ENCODE measurements at places on chromosomes 3 and 15.
A peak's percentile ranks its signal among the peaks of the same experiment; 100 is the strongest.

DNA sequence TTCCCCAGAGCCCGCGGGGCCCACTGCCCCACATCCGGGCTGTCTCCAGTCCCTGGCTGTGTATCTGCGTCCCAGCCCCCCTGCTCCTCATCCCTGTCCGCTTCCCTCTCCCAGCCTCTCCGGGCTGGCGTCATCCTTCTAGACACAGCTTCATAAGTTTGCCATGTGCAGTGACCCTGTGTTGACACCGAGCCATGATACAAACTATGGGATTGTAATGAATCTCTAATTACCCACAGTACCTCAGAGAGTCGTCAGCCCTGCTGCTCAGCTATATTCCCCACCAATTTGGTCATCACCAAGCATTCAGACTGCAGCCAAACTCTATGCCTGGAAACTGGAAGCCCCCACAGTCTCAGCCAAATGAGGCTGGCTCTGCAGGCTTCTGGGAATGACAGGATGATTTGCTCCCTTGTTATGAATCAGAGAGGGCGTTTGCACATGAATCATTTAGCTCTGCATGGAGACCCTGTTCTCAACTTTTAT, 466.1 kb upstream of the ATP11B start:
- no peak for DNase-seq

GRCh38 chr3:20563985-20564384, 378.0 kb upstream of the SGO1 start:
- DNase-seq, result no peak

- no peak for DNase-seq
These were observed 469.9 kb upstream of the CBLB start for GRCh38 chr3:106338582-106339214.

GRCh38 chr3:77571971-77572715, 532.2 kb downstream of the ROBO2 start:
- no peak for DNase-seq

GRCh38 chr15:39226169-39226937, 354.5 kb upstream of the THBS1 start:
- no peak for DNase-seq

- DNase-seq, result no peak
These were observed 107.5 kb upstream of the CHRM5 start for GRCh38 chr15:33860754-33861153.

GRCh38 chr3:128315313-128315712, 151.4 kb downstream of the DNAJB8 start:
- no peak for DNase-seq

DNA sequence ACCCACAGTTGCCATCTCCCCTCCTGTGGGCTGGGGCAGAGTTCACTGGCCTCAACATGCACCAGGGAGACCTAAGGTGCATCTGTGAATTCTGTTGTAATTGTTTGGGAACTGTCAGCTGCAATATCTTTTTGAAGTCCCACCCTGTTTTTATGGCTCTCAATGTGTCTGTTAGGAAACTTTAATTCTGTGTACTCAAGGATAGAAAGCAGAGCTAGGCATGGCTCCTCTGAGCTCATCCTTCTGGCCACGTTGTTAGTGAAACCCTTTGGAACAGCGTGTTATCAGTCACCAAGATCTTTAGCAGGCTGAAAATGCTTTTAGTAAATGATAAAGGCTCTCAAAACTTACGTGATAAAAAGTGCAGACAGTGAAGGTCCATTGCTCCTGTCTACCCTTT, 33.6 kb upstream of the MTMR10 start:
- DNase-seq, result no peak

GRCh38 chr3:71543371-71544016, 40.0 kb downstream of the FOXP1 start:
- DNase-seq, result no peak

DNA sequence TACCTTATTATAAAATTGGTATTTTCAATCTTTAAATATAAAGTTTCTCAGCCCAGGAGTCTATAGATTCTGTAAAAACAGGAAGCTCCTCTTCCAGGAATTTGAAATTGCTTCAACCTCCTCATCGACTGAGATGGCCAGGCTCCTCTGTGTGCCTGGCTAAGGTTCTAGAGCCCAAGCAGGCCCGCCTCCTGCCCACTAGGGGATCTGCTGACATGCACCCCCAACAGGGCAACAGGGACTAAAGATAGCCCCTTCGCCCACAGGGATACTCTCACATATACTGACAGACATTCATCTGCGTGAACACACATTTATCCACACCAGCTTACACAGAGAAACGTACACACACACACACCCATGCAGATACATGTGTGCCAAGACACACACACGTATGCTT, 183.1 kb upstream of the TLE3 start:
- no peak for DNase-seq

- no peak for DNase-seq
These were observed 78.4 kb downstream of the B3GNT5 start for GRCh38 chr3:183331498-183331897.

DNA sequence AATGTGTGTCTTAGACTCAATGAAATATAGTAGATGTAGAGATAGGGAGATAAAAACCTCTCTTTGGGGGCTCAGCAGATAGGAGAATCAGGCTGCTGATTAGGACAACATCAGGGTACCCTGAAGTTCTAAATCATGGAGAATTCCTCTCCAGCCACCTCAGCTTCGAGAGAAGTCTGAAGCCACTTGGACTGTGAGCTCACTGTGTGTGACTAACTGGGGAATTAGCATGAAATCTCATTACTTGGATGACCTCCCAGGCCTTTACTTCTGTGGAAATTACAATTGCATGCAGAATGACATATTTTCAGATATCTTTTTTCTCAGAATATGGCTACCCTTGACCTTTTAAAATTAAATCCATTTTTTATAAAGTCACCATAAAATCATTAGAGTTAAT, 128.0 kb upstream of the MRPL3 start:
- DNase-seq, result no peak

GRCh38 chr3:40624189-40624769, 99.5 kb downstream of the ZNF621 start:
- DNase-seq, result no peak

- DNase-seq, result peak; percentile 47
These were observed 70.2 kb downstream of the APBA2 start for GRCh38 chr15:28955993-28956421.

DNA sequence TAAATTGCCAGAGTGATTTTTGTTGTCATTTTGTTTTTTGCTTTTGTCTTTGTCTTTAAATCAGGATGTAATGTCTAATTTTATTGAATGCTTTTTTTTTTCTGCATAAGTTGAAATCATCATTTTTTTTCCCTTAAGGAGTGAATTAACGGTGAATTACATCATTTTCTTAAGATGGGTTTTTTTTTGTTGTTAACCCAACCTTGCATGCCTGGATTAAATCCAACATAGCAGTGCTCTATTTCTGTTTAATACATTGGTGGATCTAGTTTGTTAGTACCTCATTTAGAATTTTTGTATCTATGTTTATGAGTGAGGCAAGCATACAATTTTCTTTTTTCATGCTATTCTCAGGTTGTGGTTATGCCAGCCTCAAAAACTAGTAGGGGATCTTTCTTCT, 186.4 kb upstream of the TMC3 start:
- DNase-seq, result no peak

- no peak for DNase-seq
These were observed 1.3 kb downstream of the CAV3 start for GRCh38 chr3:8734908-8735307.

- DNase-seq, result peak; percentile 67
These were observed 36.1 kb downstream of the BNC1 start for GRCh38 chr15:83248151-83249029.
